GM23338 (cell line): ENCODE measurements at places on chromosomes 12 and 14. TPM values are rescaled to one million over a fixed set of nuclear protein-coding genes. Genes with fewer than 3 reads are reported as not detected.

SOCS4 gene
- polyA plus RNA-seq, result 15.9 and 17.7 TPM in 2 replicates

CCDC88C gene
- polyA plus RNA-seq, result 20.8 and 23.6 TPM in 2 replicates

CBLN3 gene
- polyA plus RNA-seq, result 0.19 and 0.23 TPM in 2 replicates

IGFBP6 gene
- 14.7 and 17.6 TPM in 2 replicates for polyA plus RNA-seq

LRRC43 gene
- polyA plus RNA-seq, result 0.45 TPM in 1 of 2 replicates, not detected in the other

SLC25A21 gene
- polyA plus RNA-seq, result 10.1 and 10.6 TPM in 2 replicates

STAC3 gene
- 0.48 and 0.59 TPM in 2 replicates for polyA plus RNA-seq

- no peaks in the 10 kb centered on the region for H3K27me3 ChIP-seq
- H3K4me1 ChIP-seq, result no peaks in the 10 kb centered on the region
- no peak overlapping the region for H3K4me3 ChIP-seq
- DNase-seq, result no peak
Observed at GRCh38 chr12:124477107-124477915, 90.1 kb downstream of the NCOR2 start.

GRCh38 chr14:57501039-57501557 lies 7.4 kb upstream of the CCDC198 start:
- no peaks in the 10 kb centered on the region for H3K27me3 ChIP-seq
- no peak overlapping the region for H3K4me3 ChIP-seq
- DNase-seq, result no peak
- H3K27ac ChIP-seq, result no peak overlapping the region

- no peak for DNase-seq
- H3K36me3 ChIP-seq, result no peaks in the 10 kb centered on the region
- H3K27me3 ChIP-seq, result no peaks in the 10 kb centered on the region
- no peak overlapping the region for H3K4me3 ChIP-seq
- H3K27ac ChIP-seq, result no peak overlapping the region
- peaks cover 9% of the 10 kb centered on the region for H3K4me1 ChIP-seq
Observed at GRCh38 chr12:88628856-88629509, 48.7 kb upstream of the KITLG start.

DNA sequence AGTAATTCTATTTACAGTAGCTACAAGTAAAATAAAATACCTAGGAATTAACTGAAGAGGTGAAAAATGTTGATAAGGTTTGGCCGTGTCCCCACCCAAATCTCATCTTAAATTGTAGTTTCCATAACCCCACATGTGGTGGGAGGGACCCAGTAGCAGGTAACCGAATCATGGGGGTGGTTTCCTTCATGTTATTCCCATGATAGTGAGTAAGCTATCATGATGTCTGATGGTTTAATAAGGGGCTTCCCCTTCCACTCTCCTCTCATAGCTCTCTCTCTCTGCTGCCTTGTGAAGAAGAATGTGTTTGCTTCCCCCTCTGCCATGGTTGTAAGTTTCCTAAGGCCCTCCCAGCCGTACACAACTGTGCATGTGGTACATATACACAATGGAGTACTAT lies 1170.7 kb downstream of the BCL11B start:
- no peak overlapping the region for H3K27ac ChIP-seq
- no peak overlapping the region for H3K4me3 ChIP-seq
- DNase-seq, result no peak
- no peaks in the 10 kb centered on the region for H3K4me1 ChIP-seq
- no peaks in the 10 kb centered on the region for H3K27me3 ChIP-seq
- no peaks in the 10 kb centered on the region for H3K36me3 ChIP-seq

DNA sequence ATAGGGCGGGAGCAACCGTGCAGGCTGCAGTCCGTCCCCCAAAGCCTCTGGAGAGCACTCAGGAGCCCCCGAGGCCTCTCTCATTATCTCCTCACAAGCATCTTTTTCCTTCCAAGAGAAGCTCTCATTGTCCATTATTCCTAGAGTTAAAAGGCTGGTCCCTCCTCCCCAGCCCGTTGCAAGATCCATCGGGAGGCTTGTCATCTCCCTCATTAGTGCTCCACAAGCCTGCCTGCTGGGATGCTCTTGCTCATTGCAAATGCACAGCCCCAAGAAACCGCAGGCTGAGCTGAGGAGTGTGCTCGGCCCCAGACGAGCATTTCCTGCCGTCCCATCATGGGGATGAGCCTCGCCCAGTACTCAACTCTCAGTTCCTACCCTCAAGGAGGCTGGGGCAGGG lies 23.3 kb downstream of the NUAK1 start:
- no peak for DNase-seq
- H3K27ac ChIP-seq, result no peak overlapping the region
- H3K36me3 ChIP-seq, result no peaks in the 10 kb centered on the region
- H3K4me1 ChIP-seq, result peaks cover 74% of the 10 kb centered on the region
- no peak overlapping the region for H3K4me3 ChIP-seq

- no peak for DNase-seq
- H3K27me3 ChIP-seq, result peaks cover 33% of the 10 kb centered on the region
- no peaks in the 10 kb centered on the region for H3K4me1 ChIP-seq
- H3K36me3 ChIP-seq, result no peaks in the 10 kb centered on the region
Observed at GRCh38 chr14:69489495-69489894, 5.0 kb downstream of the PLEKHD1 start.

- no peak for DNase-seq
- no peak overlapping the region for H3K27ac ChIP-seq
- no peaks in the 10 kb centered on the region for H3K36me3 ChIP-seq
- no peaks in the 10 kb centered on the region for H3K27me3 ChIP-seq
- no peaks in the 10 kb centered on the region for H3K4me1 ChIP-seq
Observed at GRCh38 chr14:99042381-99043266, 229.4 kb downstream of the BCL11B start.

GRCh38 chr14:94217116-94217515 lies 43.0 kb downstream of the PPP4R4 start:
- H3K27ac ChIP-seq, result no peak overlapping the region
- H3K36me3 ChIP-seq, result no peaks in the 10 kb centered on the region
- DNase-seq, result peak; percentile 28
- no peaks in the 10 kb centered on the region for H3K4me1 ChIP-seq
- H3K4me3 ChIP-seq, result no peak overlapping the region

DNA sequence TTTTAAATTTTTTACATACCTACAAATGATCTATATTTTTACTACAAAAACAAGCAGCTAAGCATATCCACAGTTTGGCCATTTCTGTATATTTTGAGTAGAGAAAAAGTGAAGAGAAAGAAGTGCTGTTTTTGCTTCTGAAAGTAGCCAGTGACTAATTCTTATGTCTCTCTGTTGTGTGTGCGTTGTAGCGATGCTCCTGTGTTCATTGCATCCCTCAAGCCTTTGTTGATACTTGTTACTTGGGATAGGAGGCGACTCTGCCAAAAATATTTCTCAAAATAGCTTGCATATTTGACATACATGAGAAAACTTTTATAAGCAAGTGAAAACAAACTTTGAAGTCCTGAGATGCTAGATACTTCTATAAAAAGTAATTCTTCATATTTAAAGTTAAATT lies 714.1 kb downstream of the FSCB start:
- peaks cover 9% of the 10 kb centered on the region for H3K4me1 ChIP-seq
- no peak for DNase-seq
- no peak overlapping the region for H3K4me3 ChIP-seq
- no peaks in the 10 kb centered on the region for H3K27me3 ChIP-seq
- H3K36me3 ChIP-seq, result no peaks in the 10 kb centered on the region

DNA sequence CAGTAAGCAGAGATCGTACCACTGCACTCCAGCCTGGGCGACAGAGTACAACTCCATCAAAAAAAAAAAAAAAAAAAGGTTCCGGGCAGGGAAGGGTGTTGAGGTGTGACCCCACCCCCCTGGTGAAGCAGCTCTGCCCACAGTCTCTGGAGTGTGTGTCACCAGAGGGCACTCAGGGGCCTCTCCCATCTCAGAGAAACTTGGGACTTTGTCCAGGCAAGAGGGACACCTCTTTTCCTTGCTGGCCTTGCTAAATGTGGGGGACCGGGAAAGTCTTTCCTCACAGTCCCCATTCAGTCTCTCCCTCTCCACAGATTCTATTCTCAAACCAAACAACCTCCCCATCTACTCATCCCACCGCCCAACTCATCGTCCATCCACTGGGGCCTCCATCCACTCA lies 43.6 kb downstream of the RFLNA start:
- no peaks in the 10 kb centered on the region for H3K27me3 ChIP-seq
- peaks cover 17% of the 10 kb centered on the region for H3K36me3 ChIP-seq
- no peak overlapping the region for H3K4me3 ChIP-seq
- no peak for DNase-seq
- H3K4me1 ChIP-seq, result no peaks in the 10 kb centered on the region

GRCh38 chr12:12776261-12776660 lies 9.2 kb upstream of the APOLD1 start:
- H3K36me3 ChIP-seq, result no peaks in the 10 kb centered on the region
- no peak for DNase-seq
- H3K27ac ChIP-seq, result no peak overlapping the region
- H3K27me3 ChIP-seq, result no peaks in the 10 kb centered on the region
- H3K4me1 ChIP-seq, result no peaks in the 10 kb centered on the region

- peak overlapping the region; percentile 85 for H3K27ac ChIP-seq
- no peak for DNase-seq
- peak overlapping the region; percentile 22; the same call in 1 of the 2 replicates for H3K4me3 ChIP-seq
- H3K4me1 ChIP-seq, result peaks cover 44% of the 10 kb centered on the region
- no peaks in the 10 kb centered on the region for H3K36me3 ChIP-seq
- no peaks in the 10 kb centered on the region for H3K27me3 ChIP-seq
Observed at GRCh38 chr12:11812241-11812585, 162.7 kb downstream of the ETV6 start.

DNA sequence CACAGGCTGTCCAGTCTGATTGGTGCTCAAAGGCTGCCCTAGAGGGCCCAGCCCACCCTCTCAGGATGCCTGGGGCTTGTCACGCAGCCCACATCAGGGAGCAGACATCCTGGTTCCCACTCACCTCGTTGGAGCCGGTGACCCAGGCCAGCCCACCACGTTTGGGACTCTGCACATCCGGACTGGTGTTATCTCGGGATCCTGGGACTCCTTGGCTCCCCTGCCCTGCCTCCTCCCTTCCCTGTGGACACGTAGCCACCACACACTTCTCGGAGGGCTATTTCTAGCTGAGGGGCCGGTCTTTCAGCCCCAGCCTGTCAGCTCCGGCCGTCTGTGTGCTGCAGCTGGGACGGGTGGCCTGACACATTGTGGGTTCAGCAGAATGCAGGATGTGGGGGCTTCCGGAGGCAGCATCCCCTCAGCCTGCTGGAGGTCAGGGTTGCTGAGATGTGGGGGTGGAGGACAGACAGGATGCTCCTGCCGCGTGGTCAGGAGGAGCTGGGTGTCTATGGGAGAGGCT lies 12.8 kb upstream of the FGF23 start:
- no peak overlapping the region for H3K4me3 ChIP-seq
- H3K36me3 ChIP-seq, result no peaks in the 10 kb centered on the region
- no peak for DNase-seq
- no peak overlapping the region for H3K27ac ChIP-seq
- H3K27me3 ChIP-seq, result no peaks in the 10 kb centered on the region
